ENCODE measurements at places on chromosomes 7 and 10.

DNA sequence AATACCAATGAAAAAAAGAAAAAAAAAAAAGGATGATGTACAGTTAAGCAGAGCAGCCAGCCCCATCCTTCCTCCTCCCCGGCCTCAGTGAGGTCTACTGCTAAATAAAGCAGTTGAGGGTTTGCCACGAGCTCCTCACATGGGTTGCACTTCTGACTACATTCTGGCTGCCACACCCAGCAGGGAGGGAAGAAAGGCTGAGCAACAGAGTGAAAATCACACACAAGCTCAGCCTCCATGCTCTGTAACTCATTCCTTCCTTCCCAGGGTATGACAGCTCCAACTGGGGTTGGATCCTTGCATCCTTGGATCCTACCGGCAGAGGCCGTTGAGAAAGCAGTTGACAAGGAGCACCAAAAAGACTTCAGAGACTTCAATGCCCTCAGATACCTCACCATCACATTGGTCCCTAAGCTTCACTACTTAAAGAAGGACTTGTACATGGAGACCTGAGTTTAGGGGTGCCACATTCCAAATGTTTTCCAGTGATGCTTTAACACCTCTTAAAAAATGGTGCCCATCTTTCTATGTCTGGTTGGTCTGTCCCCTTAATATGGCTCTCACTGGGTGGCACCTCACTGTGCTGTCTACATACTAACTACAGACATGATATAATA, 52.9 kb upstream of the PIK3CG start:
- peak; percentile 14 for DNase-seq

GRCh38 chr10:132979491-132980425, 37.4 kb upstream of the CFAP46 start:
- DNase-seq: no peak

DNA sequence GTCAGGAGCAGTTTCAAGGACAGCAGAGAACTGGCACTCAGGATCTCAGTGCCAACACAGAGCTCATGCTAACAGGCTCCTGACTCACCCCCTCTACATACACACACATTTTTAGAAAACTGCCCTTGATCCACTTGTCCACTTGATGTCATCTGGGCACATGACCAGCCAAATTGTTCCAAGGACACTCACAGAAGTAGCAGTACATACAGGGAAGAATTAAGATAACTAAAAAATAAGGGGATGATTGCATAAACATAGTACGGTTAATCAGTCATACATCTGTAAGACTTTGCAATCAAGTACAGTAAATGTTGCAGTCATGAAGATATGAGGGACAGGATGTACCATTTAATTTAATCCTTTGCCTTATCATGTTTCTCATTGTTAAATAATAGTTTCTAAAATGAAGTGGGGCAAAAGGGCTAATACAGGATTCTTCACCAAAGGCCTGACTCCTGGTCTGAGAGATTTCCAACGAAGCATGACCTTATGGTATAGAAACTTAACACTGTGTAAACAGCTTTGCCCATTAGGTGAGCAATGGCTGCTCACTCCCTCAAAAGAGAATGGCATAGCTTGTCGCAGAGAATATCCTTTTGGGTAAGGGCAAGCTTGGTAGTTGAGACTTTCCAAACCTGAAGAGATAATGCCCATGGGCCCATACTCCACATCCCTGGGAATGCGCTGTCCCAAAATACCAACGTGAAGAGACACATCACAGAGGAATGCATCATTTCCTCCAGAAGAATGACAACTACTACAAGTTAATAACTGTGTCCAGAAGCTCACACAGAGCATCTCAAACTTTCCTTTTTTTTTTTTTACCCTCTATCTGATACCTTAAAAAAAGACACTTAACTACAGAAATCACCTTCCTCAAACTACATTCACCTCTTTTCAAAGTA, 94.1 kb downstream of the ARMH3 start:
- no peak for DNase-seq

- DNase-seq: no peak
These were observed 87.3 kb upstream of the PLXDC2 start for GRCh38 chr10:19728964-19729363.

- DNase-seq: no peak
These were observed 32.9 kb downstream of the CELF2 start for GRCh38 chr10:11050301-11051287.
